ENCODE measurements at places on chromosomes 5 and 9. TPM values are rescaled to one million over a fixed set of nuclear protein-coding genes. Genes with fewer than 3 reads are reported as not detected.

DNA sequence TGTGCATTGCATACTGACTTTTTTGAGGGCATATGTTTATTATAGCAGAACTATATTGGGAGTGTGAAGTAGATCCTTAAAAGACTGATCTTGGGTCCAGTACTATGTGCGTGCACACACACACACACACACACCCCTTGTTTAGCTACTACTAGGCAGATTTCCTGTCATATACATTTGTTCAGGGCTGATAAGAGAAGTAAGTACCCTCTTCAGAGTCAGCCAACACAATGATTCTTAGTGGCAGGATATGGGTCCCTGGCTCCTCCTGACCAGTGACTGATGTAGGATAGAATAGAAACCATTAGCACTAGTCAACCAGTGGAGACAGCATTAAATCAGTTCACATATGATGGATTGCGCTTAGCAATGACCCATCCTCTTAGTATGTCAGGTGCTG, 76.2 kb upstream of the MIER3 start:
- no peak for DNase-seq

DNA sequence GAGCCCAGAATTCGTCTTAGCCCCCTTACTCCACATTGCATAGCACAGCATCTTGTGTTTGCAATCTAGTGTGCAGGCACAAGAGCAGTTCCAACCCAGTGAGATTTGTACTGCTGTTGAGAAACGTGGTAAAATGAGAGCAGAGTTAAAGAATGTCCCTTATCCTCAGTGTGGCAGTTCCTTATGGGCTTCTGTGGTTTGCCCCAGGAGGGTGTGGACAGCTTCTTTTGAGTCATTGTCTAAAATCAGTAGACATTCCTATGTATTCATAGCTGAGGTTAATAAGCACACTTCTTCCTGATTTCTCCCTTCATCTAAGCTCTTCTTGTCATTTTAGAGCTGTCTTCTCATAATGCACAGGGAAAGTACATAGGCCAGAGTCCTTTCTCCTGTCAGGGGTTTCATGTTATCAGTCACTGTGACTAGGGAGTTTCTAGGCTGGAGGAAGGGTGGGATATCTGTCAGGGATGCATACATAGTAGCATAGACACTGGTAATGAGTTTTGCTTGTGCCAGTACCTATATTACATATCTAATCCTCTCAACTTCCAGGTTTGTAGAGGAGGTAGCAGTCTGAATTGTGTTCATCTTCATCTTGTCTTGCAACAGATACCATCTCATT, 2.0 kb upstream of the CAVIN4 start:
- peak; percentile 90 for DNase-seq

NSMF gene
- 50.5 TPM for total RNA-seq

DNA sequence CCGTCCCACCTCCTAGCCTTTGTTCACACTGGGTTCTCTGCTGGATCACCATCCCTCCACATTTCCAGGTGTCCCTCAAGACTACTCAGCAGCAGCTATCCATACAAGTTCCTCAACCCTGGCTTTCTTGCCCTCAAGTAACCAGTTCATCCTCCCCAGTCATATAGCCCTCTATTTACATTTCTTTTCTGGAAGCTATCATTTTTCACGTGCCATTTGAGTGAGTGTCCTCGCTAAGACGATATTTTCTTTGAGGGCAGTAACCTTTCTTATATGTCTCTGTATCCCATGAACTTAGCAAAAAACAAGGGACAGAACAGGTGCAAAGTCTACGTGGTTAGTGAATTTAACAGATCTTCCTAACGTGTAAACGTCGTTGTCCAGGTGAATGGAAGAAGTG, 29.6 kb upstream of the KCNMB1 start:
- DNase-seq, result no peak

SLC27A4 gene
- 26.9 TPM for total RNA-seq

PTPRD gene
- 84.0 TPM for total RNA-seq

All from astrocyte (in vitro differentiated cells and primary cell).